Fibroblast of villous mesenchyme (primary cell): ENCODE measurements at places on chromosomes 5 and 9. TPM values are rescaled to one million over a fixed set of nuclear protein-coding genes. Genes with fewer than 3 reads are reported as not detected.
A peak's percentile ranks its signal among the peaks of the same experiment; 100 is the strongest.

GRCh38 chr9:123034881-123035510, 1.5 kb downstream of the GPR21 start:
- DNase-seq, result no peak

DNA sequence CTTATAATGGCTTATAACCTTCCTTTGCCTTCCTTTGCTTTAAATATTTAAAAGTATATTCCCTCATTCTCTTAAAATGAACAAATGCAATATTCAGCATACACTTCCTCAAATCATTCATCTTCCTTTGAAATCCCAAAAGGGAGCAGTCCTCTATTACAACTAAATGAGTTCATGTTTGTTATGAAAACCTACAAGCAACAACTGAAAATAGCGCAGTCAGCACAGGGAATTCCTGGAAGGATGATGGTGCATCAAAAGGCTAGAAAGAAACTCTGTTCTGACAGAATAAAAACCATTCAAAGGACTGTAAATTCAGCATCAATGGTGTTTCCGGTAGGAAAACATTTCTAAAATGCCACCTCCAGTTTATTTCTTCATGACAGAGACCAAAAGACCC, 3.3 kb downstream of the NR6A1 start:
- no peak for DNase-seq

DNA sequence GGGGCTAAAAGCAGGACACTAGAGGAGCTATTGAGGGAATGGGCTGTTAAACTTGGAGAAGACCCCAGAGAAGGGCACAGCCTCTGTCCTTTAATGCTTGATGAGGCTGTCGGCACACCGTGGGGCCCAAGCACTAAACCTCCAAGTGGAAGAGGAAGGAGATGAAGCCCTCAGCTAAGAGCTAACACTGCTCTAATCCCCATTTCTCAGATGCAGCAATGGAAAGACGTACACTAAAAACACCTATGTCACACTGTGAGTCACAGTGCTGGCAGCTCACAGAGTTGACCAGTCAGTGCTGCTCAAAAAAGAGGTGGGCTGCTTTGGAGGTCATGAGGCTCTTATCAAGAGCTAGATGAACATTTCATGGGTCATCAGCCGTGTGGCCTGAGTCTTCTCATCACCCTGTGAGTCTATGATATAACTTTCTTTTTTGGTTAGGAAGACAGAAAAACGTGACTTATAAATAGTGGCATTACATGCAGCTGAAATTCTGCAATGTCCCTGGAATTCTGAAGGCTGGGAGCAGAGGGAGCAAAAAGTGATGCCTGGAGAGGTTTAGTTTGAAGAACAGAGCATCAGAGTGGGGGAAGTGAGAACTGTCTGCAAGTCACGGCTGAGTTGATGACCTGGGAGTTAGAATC, 21.5 kb downstream of the TNFSF8 start:
- no peak for DNase-seq

ELAVL2 gene
- not detected in 2 replicates for total RNA-seq

GRCh38 chr5:10173716-10174115, 76.0 kb downstream of the ATPSCKMT start:
- DNase-seq, result no peak

GRCh38 chr9:89243296-89244061, 64.9 kb upstream of the SHC3 start:
- no peak for DNase-seq

DNA sequence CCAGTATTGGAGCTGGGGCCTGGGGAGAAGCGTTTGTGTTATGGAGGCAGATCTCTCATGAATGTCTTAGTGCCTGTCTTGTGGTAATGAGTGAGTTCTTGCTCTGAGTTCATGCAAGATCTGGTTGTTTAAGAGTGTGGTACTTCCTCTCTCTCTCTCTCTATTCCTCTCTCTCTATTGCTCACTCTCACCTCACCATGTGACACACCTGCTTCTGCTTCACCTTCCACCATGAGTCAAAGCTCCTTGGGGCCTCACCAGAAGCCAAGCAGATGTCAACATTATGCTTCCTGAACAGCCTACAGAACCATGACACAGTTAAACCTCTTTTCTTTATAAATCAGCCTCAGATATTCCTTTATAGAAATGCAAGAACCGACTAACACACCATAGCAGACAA, 242.7 kb upstream of the ADRA1B start:
- no peak for DNase-seq

PDE6A gene
- under 0.01 TPM in 1 of 2 replicates, not detected in the other for total RNA-seq

CRB2 gene
- under 0.01 TPM in 1 of 2 replicates, not detected in the other for total RNA-seq

DNA sequence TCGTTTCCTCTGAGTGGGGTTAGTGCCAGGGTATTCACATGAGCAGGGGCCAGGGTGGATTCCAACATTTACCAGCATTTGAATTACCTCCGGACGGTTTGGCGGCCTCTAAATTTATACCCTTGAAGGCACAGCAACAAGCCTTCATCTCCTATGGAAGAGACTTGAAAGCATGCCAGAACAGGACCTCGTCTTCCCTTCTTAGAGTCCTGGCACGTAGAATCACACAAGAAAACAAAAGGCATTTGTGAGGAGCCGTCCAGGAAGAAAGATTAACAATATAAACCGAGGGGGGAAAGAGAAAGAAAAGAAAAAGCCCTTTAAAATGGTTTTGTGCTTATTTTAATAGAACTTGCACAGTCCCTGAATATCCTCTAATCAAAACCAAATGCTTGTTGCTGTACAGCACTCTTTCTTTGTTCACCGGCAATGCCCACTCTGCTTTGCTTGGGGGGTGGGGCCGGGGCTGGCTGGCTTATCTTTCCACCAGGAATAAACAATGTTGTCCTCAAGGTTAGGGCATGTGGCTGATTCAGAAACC, 575.8 kb upstream of the ZNF462 start:
- no peak for DNase-seq

SLC1A3 gene
- 1.3 and 4.8 TPM in 2 replicates for total RNA-seq

GRCh38 chr5:87829217-87829551, 416.5 kb upstream of the CCNH start:
- DNase-seq, result peak; percentile 42

DNA sequence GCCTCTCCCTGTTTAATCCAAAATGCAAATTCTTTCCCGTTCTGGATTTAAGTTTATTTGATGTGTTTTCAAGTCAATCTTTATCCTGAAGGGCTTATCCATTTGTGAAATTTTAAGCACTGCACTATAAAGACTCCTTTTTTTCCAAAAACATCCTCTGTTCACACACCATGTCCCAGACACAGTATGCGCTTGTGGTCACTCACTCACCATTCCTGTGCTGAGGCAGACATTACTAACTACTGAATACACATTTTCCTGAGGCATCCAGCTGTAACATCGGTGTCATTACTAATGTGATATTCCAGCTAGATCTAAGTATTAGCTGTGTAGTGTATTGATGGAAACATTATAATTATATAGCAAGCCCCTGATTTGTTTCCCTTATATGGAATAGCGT, 298.4 kb downstream of the KCTD16 start:
- no peak for DNase-seq

DNA sequence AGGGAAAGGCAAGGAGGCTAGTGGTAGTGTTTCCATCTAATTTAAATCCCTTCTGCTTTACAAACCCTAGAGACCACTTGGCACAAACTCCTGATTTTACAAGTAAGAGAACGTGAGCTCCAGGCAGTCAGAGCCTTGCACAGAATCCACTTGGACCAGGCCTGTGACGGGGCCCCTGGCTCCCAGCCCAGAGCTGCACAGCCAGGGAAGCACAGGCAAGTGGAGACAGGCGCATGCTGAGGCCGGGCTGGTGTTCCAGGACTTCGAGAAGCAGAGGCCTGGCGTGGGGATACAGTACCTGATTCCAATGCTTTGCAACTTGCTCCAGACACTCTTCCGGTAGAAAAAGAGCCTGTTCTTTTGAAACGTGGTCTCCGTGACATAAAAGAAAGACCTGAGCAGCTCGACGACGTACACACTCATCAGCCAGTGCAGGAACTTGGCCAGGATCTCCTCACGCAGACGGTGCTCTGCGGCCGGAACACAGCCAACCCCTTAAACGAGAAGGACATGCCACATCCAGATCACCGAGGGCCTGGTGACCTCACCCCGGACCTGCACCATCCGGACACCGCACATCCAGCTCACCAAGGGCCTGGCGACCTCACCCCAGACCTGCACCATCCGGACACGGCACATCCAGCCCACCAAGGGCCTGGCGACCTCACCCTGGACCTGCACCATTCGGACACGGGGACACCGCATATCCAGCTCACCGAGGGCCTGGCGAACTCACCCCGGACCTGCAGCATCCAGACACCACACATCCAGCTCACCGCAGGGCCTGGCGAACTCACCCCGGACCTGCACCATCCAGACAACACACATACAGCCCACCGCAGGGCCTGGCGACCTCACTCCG, 12.5 kb downstream of the TERT start:
- DNase-seq, result no peak

DNA sequence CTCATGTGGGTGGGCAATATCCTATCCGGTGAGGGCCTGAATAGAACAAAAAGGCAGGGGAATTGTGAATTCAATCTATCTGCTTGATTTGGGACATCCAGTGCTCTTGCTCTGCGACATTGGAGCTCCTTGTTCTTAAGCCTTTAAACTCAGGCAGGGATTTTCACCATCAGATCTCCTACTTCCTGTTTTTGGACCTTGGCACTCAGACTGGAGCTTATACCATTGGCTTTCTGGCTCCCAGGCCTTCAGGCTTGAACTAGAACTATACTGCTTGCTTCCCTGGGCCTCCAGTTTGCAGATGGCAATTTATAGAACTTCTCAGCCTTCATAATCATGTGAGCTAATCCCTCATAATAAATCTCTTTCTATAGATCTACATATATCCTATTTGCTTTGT, 134.3 kb upstream of the CLINT1 start:
- no peak for DNase-seq

- DNase-seq, result peak; percentile 37
These were observed 111.8 kb downstream of the HMHB1 start for GRCh38 chr5:143923634-143924266.
